IPS-NIHi11 (cell line): ENCODE measurements at places on chromosomes 16 and 17.

GRCh38 chr16:27549464-27549745 is 308 bp downstream of the GTF3C1 start:
- peak; percentile 78 for DNase-seq

GRCh38 chr16:5905935-5906334 is 808.3 kb upstream of the EEF2KMT start:
- no peak for DNase-seq

- no peak for DNase-seq
These were observed 9.5 kb downstream of the XPO6 start for GRCh38 chr16:28202147-28202746.

GRCh38 chr17:41540921-41541625 is 13.0 kb upstream of the KRT19 start:
- no peak for DNase-seq
